ENCODE measurements at places on chromosomes 6 and 20.

DNA sequence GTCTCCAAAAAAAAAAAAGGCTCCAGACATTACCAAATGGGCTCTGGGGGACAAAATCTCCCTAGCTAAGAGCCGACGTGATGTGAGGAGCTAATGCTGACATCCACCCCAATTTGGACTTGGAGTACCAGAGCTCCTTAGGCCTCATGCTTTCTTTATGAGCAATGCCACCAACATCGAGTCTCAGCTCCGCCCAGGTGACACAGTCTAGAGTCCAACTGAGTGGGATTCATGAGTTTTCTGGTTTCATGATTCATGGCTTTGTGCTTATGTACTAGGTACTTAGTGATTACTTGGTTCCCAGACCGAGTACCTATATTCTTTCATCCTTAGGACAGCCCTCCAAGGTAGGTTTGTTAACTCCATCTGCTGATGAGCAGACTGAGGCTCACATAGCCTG, 4.4 kb downstream of the ANKRD60 start:
- DNase-seq = no peak

DNA sequence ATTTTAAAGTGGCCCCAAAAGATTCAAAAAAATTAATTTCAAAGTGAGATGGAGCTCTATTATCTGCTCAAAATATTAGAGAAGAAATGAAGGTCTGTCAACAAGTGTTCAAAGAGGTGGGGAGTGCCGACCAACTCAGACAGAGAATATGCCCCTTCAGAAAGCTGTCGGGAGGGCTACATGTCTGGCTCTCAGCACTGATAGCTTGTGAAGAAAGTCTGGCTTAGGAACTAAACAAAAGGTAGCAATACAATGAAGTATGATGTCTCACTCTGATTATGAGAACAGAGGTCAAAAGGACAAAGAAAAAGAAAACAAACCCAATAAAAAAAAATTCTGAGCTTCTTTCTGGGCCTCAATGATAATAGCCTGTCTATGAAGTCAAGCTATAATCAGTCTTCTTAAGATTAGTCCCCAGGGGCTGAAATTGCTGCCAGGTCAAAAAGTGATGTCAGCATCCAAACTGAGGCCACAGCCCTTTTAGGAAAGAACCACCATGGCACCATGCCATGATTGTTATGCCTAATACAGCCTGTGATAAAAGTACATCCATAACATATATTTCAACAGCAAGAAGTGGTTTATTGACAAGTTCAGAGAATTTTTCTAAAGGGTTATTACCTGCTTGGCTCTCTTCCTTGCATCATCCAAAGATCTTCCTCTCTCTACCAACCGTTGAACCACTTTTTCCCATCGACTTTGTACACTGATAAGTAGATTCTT, 150.9 kb downstream of the DST start:
- peak; percentile 59 for DNase-seq

GRCh38 chr6:24774696-24775519, at the start of gene GMNN:
Gene GMNN (plus strand): TSS chr6:24774937. CDS start chr6:24777247, 2,310 bp downstream.
- DNase-seq = peak; percentile 94

- DNase-seq = no peak
These were observed 350.4 kb downstream of the HACE1 start for GRCh38 chr6:104509355-104509754.

- no peak for DNase-seq
These were observed 65.7 kb downstream of the ZC2HC1B start for GRCh38 chr6:143929975-143930374.

DNA sequence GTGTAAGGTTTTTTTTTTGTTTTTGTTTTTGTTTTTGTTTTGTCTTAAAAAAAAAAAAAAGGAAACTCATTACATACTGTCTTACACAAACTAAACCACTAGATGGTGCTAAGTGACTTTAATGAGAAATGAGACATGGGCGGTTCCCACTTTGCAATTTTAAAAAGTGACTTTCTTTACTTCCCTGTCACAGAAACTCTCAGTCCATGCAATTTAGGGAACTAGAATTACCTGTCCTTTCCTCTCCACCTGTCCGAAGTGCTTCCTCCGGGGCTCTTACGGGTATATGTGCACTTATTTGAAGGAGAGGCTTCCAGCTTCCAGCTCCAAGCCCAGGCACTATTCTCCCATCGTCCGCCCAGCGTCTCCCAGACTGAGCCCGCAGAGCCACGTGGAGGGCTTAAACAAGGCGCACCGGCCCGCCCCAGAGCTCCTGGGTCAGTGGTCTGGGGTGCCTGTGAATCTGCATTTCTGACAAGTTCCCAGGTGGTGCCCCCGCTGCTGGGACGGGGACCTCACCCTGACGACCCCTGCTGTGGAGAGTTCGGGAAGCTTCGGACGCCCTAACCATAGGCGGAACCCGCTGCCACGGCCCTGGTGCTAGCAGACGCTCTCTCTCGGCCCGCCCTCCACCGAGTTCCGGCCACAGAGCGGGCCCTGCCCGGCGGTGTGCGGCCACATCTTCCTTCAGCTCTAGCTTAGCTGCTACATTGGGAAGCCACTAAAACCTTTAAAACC, 26.1 kb downstream of the BFSP1 start:
- DNase-seq = peak; percentile 71

GRCh38 chr6:95091823-95092436, 485.4 kb upstream of the MANEA start:
- no peak for DNase-seq

- DNase-seq = no peak
These were observed 501.0 kb downstream of the KIF16B start for GRCh38 chr20:16072220-16072619.

DNA sequence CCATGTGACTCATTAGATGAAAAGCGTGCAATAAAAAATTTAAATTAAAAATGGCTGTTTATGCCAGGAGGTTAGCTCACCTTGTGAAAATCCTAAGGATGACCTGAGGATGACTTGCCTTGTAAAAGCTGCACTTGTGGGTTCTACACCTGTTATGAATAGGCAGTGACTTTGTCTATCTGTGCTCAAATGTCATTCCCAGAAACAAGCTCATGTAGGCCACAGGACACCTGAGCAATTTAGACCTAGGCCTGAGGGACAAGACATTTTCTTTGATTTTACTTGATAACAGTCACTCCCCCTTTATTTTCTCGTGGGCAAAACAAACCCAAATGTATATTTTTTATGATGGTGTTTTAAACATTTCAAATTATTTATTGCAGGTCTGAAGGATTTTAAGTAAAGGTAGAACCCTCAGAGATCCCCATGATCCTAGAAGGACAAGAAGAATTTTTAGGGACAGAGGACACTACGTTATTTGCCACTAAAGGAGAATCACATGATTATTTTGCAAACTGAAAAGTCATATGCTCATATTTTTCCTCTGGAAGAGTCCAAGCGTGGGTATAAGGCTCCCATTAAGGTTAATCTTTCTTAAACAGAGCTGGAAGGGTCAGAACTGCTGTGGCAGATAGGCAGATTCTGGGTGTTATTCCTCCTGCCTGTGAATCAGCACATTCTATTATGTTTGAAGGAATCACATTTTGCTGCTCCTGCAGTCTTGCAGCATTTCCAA, 277.5 kb upstream of the MAN1A1 start:
- DNase-seq = no peak

DNA sequence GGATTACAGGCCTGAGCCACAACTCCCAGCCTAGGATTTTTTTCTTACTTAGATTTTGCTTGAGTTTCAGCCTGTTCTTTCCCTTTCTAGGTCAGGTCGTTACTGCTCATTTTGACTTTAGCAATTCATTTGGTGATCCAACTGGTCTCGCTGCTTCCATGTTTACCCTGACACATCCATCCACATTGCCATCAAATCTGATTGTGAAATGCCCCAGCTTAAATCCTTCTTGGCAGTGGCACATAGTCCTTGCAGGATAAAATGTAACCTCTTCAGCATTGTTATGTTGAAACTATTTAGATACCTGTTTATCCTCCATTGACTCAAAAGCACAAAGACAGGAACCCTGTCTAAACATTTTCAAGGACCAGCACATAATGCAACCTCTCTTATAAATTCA, 77.2 kb downstream of the DNAH8 start:
- no peak for DNase-seq

GRCh38 chr20:48563191-48563870, 264.5 kb downstream of the PREX1 start:
- DNase-seq = no peak

DNA sequence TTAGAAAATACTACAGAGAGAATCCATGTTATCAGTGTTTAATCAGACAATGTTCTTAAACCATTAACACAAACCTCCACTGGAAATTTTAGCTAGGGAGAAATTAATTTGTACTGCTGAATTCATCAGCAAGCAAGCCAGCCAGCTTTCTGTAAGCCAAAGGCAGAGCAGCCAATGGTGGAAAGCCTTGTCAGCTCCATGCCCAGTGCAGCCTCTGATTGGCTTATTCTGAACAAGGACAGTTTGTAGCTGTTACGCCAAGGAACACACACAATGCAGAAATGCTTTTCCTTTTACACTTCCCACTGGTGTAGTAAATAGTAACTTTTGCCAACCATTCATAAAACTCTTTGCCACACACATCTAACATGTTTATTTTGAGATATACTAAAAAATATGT, 265.0 kb downstream of the TENT5A start:
- DNase-seq = no peak

DNA sequence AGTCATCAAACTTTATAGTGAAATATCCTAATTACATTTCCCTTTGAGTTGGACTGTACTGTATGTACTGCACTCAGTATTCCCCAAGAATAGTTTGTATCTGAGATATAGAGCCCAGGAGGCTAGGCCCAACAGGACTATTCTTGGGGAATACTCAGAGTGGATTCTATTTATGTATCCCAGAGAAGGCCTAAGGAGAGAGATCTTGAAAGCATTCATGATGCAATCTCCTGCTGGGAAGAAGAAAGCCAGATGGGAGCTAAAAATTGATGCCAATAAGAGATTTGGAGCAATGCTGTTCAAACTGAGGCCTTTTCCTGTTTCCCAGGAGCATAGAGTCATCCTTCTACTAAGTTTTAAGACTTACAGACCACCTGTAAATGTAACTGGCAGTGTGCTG, 452.1 kb upstream of the PLCB4 start:
- DNase-seq = no peak

- peak; percentile 76 for DNase-seq
These were observed 24.1 kb upstream of the ROS1 start for GRCh38 chr6:117449549-117450439.

GRCh38 chr6:25958700-25959162, 3.9 kb upstream of the TRIM38 start:
- no peak for DNase-seq

GRCh38 chr6:147447835-147448611, 60.5 kb upstream of the SAMD5 start:
- peak; percentile 84 for DNase-seq

GRCh38 chr6:145213614-145214013, 521.7 kb downstream of the EPM2A start:
- no peak for DNase-seq

GRCh38 chr6:47852727-47853126, 70.9 kb downstream of the OPN5 start:
- no peak for DNase-seq

GRCh38 chr6:25883991-25884390, 9.9 kb upstream of the SLC17A3 start:
- no peak for DNase-seq

Measured in HAP-1 (cell line).